ENCODE measurements at places on chromosomes 13 and 19.
A peak's percentile ranks its signal among the peaks of the same experiment; 100 is the strongest.

DNA sequence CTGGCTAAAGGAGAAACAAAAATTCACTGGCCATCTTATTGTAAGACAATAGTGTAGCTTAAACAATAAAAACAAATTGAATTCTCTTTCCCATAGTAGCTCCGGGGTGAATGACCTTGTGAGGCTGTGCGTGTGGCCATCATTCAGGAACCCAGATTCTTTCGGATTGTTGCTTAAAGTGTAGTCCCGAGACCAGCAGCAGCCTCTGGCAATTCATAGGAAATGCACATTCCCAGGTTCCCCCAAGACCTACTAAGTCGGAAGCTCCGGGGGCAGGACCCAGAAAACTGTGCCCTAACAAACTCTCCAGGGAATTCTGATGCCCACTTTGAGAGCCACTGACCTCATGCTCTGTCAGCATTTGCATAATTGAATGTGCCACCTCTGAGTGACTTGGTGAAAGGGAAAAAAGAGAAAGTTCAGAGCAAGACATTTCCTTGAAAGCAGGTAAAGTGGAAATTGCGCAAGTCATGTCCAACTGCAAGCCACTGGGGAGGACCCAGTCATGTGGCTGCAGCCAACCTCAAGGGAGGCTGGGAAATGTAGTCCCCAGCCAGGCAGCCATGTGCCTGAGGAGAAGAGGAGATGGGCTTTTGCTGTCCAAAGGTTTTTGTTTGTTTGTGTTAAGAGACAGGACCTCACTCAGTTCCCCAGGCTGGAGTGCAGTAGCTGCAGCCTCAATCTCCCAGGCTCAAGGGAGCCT, 50.7 kb upstream of the PNMA8B start:
- no peak for DNase-seq

DNA sequence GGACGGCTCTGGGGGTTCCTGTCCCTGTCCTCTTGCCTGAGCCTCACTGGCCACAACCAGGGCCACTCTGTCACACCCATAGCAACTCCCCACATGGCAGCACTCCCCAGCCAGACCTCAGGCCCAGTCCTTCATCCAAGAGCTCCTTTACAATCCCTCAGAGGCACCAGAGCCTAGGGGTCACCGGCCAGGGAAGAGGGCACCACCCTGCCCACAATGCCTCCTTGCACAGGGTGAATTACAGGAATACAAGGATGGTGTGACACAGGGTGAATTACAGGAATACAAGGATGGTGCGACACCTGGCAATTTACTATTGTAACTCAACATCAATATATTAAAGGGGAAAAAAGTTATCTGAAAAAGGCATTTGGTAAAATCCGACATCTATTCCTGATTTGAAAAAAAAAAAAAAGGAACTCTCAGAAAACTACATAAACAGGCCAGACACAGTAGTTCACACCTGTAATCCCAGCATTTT, 16.5 kb downstream of the MIER2 start:
- DNase-seq: no peak

DNA sequence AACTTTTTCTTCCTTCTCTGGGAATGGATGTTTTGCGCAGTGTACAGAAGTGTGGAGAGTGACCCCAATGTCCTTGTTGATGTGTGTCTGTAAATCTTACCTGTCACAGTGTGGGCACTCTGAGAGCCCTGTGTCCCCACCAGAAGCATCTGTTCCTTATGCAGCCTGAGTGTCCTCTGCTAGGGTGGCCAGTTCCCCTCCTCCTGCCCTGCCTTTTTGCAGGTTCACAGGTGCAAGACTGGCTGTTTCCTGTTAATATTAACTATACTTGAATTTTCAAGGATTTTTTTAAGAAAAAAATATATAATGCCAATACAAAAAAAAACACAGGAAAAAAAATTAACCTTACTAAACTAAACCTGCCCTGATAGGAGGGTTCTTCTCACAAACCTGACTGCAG, 12.0 kb upstream of the GRAMD1A start:
- no peak for DNase-seq

DNA sequence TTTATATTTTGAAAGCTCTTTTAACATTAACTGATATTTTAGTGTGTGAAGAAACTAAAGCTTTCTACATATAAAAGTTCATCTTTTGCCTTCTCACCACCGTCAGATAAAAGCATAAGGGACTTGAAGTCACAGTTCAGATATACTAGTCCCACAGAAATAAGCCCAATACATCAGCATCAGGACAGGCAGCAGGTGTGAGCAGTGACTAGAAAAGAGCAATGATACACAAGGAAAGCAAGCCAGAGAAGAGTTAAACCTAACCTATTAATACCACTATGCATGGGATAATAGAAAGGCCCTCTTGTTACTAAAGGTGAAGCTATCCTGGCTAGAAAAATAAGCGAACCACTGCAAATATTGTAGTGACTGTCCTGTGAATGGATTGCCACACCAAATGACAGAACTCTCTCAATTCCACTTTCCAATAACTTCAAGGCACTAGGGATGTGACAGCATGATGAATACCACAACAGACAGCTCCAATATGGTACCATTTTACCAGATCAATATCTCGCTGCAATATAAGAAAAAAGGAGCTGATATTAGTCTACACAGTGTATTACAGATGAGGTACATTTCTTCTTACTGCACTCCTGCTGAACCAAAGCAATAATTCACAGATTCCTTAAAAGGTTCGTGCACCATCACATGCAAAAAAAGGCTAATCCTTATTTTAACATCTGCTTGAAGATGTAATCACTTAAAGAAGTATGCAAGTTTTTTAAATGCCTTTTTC, 114.1 kb downstream of the DACH1 start:
- DNase-seq: no peak

- no peak for DNase-seq
Observed at GRCh38 chr19:50191216-50191615, 12.2 kb upstream of the MYH14 start.

- peak; percentile 7 for DNase-seq
Observed at GRCh38 chr13:44876782-44877324, 112.4 kb downstream of the NUFIP1 start.

- DNase-seq: no peak
Observed at GRCh38 chr13:36807616-36808015, 11.4 kb upstream of the RFXAP start.

- no peak for DNase-seq
Observed at GRCh38 chr13:111211789-111212516, 96.8 kb downstream of the ARHGEF7 start.

DNA sequence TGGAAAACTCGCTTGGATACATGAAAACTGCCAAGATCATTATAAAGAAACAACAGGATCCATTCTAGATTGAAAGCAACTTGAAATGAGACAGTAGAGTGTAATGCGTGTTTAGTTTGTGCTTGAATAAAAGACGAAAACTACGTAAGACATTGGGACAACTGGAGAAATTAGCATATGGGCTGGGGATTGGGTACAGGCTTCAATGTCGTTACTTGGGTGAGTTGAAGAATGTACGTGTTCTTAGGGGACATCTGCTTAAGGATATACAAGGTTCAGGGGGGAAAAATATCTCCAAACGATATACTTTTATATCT, 471 bp upstream of the ERVK3-1 start:
- DNase-seq: no peak
